ENCODE measurements at places on chromosomes 11 and 22.

DNA sequence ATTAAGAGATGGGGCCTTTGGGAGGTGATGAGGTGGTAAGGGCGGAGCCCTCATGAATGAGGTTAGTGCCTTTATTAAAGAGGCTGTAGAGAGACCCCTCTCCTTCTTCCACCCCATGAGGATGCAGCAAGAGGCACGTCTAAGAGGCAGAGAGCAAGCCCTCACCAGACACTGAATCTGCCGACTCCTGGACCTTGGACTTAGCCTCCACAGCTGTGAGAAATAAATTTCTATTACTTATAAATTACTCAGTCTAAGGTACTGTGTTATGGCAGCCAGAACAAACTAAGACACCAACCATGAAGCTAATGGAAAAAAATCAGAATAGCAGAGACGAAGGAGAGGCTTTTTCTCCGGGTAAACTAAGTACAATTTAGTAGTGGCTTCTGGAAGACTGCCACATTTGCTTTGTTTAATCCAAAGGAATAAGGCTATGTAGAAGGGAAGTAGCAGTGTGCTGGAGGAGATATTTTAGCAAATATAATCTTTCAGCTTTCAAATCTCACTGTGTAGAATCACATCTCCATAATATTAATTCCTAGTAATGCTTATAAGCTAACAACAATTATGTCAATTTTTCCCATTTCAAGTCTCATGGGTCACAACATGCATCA is 12.3 kb upstream of the SIK2 start:
- DNase-seq: no peak

DNA sequence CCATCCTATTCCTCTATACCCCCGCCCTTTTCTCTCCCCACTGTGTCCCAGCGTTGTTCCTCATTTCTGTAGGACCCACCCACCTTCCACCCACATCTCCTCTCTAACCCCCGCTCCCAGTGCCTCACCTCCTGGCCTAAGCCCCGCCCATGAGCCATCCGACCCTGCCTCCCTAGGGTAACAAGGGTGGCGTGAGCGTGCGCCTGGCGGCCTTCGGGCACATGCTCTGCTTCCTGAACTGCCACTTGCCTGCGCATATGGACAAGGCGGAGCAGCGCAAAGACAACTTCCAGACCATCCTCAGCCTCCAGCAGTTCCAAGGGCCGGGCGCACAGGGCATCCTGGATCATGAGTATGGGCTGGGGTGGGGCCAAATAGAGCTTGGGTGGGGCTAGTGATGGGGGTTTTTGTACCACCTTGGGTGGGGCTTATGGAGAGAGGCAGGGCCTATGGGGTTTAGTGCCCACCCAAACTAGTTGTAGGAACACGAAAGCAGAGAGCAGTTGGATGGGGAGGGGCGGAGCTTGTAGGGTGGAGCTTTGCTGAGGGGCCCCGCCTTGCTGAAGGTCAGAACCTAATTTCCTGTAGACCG is 4.5 kb downstream of the INPP5J start:
- no peak for DNase-seq

- no peak for DNase-seq
Measured at GRCh38 chr11:134536677-134537076, 124.6 kb upstream of the B3GAT1 start.

DNA sequence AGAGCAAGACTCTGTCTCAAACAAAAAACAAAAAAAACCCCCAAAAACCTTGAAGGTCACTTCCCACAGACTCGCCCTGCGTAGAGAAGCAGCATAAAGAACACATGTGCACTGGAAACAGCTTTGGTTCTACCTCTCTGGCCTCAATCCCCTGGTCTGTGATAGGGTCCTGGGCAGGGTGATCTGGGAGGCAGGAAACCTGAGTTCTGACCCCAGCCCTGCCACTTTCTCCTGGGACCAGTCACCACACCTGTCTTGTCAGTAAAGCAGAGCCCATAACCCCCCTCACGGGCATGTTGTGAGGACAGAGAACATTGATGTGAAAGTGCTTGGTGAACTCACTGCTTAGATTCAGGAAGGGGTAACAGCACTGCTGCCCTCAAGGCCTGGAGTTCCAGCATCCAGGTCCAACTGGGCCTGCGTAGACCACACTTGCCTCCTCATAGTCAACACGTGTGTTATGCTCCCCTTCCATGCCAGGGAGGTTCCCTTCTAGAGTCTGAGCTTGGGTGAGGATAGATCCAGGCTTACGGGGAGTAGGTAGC is 11.4 kb downstream of the UCP2 start:
- no peak for DNase-seq

- no peak for DNase-seq
Measured at GRCh38 chr11:1519028-1520010, 32.7 kb upstream of the MOB2 start.

GRCh38 chr22:21837248-21837979 is 30.0 kb downstream of the MAPK1 start:
- DNase-seq: no peak

GRCh38 chr11:96758957-96759356 is 369.1 kb downstream of the JRKL start:
- DNase-seq: no peak

DNA sequence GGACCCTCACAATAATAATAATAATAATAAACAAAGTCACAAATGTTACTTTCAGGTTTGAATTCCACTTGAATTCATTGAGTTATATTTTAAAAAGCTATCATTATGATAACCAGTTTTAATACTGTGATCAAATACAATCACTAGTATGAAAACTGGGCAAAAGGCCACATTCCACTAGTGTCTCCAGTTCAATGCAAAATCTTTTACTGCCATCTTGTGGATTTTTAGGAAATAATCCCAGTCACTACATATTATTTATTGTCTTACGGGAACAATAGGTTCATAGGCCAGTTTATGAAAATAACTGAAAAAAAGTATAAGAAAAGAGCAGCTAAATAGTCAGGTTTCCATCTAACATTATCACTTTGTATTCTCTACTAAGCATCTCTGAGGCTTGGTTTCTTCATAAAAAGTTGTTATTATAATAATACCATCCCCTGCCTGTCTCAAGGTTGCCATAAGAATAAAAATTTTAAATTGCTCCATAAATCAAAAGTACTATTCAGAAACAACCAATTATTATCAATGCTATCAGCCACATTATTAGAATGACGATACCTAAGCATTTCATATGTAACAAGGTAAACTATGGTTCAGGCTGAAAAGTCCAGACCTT is 533.9 kb upstream of the CCDC90B start:
- DNase-seq: peak; percentile 24

- no peak for DNase-seq
Measured at GRCh38 chr11:71452199-71453036, 585 bp upstream of the NADSYN1 start.

- DNase-seq: no peak
Measured at GRCh38 chr11:116240710-116241109, 532.1 kb downstream of the BUD13 start.

DNA sequence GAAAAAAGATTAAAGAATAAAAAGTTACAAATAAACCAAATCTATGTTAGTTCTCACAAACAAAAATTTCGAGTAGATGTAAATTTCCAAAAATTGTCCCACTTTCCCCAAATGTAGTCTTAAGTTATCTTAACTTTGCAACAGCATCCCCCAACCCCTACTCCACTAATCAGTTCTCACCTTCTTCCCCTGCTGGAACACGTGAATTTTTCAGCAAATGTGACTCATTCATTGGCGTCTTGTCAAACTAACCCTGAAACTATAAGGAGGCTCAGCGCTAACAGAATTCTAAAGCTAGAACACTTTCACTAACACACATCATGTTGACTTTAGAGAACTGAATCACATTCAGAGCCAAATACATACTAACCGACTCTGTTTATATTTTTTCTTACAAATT is 46.1 kb downstream of the PHF21A start:
- DNase-seq: peak; percentile 46

GRCh38 chr22:23233752-23234408 is 53.6 kb downstream of the BCR start:
- DNase-seq: no peak

- DNase-seq: no peak
Measured at GRCh38 chr11:64850979-64851567, 6.6 kb upstream of the CDC42BPG start.

- no peak for DNase-seq
Measured at GRCh38 chr11:111542606-111543275, 2.2 kb downstream of the LAYN start.

- DNase-seq: no peak
Measured at GRCh38 chr11:45180848-45181192, 34.4 kb downstream of the PRDM11 start.

DNA sequence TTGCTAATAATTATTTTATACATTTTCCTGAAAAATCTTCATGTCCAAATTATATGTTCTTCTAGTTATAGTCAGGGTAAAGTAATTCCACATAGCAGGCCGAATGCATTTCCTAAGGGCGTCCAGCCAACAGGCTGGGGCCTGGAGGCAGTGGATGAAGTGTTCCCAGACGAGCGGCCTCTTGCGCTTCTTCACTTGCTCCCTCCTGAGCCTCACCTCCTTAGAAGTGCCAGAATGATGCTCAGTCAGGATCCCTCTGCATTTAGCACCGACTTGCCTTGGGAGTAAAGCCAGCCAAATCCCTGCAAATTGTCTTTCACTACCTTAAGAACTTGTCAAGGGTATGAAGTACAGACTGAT is 1.5 kb downstream of the OLFML1 start:
- no peak for DNase-seq

DNA sequence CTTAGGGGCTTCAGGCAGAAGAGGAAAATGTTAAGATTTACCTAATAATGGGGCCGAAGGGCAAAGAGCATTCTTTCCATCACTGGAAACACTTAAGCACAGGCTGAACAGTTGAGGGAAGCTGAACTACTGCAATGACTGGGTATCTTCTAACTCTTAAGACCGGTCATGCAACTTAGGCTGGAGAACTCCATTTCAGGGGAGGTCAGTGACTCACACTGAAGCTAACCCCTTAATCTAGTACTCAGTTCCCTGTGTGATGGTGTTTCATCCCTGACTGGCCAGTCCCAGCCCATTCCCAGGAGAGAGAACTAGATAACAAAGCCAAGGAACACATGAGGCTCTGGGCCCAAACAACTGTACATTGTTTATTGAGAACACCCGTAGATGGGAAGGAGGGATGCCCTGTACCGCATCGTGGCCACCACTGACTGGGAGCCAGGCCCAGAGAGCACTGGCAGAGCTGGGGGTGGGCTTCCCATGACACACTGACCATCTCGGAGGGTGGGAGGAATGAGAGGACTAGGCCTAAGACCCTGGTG is 10.5 kb downstream of the RPL27A start:
- no peak for DNase-seq

DNA sequence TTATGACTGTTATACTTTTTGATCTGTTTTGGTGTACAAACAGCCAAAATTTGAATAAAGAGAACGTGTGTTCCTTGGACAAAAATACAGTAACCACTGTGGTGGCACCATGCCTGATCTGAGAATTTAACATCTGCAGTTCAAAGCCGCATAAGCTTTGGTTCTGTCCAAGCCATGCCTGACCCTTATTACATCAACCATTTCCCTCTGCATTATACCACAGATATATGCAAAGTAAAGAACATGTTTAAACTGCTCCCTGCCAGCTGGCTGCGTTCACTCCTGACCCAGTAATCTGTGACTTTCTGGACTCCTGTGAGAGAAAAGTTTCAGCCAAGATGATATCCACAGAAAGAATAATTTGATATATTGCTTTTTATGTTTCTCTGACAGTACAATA is 890.5 kb upstream of the ANO3 start:
- DNase-seq: no peak

DNA sequence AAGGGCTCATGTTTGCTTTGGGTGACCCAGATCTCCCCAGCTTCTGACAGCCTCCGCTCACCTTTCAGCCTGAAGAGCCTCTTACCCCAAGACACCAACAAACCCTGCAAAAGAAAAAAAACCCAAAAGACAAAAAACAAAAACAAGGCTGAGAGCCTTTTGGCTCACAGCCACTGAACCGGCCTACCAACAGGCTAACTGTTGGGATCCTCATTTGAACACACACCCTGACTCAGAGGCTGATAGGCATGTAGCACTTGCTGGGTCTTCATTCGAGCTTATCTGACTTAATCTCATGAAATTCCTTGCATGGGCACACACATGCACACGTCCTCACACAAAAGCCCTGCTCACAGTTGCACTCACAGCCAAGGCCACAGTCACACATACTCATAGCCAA is 22.9 kb upstream of the TSKU start:
- no peak for DNase-seq

DNA sequence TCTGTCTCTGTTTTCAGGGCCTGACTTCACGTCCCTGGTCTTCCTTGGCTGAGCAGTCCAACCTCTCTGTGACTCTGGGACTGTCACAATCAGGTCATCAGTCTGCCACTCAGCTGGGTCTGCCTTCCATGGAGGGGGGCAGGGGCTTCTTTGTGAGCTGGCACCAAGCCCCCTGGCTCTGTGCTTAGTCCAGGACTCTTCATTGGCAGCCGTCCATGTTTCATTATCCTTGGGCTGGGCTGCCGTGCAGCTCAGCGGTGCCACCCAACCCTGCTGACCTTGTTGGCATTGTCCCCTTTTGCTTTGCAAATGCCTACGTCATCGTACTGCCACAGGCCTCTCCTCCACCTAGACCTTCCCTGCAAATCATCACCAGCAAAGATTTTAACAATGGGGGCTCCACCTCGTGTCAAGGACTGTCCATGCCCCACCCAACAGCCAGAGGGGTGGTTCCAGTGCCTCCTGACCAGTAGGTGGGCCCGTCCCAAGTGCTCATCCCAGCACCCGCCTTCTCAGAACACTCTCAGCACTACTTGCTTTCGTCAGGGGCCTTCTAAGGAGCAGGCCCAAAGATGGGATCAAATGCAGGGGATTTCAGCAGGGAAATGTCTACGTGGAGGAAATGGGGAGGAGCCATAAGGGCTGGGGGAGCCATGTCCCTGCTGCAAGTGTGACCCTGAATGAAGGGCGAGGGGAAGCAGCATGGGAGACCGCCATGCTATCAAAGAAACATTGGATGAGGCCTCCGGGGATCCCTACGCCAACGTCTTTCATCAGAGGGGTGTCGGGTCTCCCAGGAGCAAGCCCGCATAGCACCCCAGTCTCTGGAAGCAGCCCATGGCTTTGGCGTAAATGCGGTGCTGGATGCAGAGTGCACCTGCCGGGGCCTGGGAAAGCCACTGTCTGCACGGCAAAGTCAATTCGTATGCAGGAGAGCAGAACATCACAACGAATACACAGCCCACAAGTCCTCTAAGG is 18.2 kb downstream of the KRTAP5-6 start:
- DNase-seq: no peak

DNA sequence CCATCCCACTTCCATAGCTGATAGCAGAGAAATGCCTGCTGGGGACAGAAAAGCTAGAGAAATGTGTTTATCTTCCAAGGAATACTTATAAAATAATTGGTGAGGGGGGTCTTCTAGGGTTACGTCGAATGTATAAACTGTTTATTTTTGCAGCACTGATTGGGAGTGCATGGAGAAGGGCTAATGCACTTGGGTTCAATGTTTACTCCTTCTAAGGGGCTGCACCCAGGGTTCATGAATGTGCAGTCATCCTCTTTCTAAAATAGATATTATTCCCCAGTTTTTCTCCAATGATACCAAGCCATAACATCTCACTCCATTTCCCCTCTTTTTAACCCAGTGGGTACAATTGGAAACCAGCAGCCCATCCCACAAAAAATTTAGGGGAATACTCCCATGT is 336.9 kb downstream of the ETS1 start:
- no peak for DNase-seq

GRCh38 chr11:19429108-19429760 is 188.5 kb upstream of the E2F8 start:
- no peak for DNase-seq

GRCh38 chr22:49699928-49700498 is 127.7 kb downstream of the BRD1 start:
- DNase-seq: no peak

Measured in Panc1 (cell line).